LoVo (cell line): ENCODE measurements at places on chromosomes 7 and 10.
A peak's percentile ranks its signal among the peaks of the same experiment; 100 is the strongest.

DNA sequence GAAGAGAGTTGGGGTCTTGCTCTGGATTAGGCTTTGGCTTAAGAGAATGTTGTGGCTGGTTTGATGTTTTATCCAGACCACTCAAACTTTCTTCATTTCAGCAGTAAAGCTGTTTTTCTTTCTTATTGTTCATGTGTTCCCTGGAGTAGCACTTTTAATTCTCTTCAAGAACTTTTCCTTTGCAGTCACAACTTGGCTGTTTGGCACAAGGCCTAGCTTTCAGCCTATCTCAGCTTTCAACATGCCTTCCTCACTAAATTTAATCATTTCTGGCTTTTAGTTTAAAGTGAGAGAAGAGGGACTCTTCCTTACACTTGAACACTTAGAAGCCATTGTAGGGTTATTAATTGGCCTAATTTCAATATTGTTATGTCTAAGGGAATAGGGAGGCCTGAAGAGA lies 18.1 kb downstream of the CCDC126 start:
- DNase-seq: no peak

DNA sequence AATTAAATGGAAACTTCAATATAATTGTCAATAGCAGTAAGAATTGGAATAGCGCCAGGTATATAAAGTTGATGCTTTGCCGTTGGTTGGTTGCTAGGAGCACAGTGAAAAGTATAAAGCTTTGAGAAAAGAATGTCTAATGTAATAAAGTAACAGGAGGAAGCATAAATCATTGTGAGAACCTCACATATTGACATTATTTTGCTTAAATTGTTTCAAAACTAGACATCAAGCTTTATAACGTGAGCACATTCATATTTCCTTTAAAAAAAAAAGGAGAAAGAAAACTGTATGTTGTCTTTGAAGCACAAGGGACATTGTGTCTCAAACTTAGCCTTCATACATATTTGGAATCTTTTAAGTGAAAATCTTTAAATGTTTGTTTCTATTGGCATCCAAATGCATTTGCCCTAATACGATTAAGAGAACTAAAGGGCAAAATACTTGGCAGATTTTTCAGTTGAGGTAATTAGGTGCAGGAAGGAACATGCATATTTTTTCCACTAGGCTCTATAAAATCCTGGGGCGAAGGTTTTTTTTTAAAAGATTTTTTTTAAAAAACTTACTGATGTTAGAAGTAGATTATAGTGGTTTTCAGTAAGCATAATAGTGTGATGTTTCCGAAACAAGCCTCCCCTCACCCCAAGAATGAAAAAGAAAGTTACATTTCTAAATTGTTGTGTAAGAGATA lies 92.4 kb downstream of the ARID5B start:
- DNase-seq: no peak

DNA sequence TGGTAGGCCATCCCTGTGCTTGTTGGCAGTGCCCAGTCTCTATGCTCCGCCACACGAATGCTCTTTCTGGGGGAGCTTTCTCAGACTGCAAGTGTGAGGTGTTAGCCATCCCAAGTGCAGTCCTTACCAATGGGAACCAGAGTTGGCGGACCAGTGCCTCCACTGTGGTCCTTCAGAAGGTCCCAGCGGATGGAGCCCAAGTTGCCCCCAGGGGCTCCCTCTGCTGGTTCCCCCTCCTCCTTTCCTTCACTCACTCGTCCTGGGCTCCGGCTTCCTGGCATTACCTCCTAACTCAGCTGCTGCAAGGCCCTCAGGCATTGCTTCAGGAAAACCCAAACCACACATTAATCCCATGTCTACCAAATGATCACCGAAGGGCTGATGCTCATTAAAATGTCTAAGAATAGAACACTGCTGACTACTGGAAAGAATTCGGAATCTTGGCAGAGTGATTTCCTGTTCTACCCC lies 139.8 kb downstream of the CUBN start:
- no peak for DNase-seq

- DNase-seq: peak; percentile 47
These were observed 10.1 kb downstream of the AVPI1 start for GRCh38 chr10:97676770-97677581.

DNA sequence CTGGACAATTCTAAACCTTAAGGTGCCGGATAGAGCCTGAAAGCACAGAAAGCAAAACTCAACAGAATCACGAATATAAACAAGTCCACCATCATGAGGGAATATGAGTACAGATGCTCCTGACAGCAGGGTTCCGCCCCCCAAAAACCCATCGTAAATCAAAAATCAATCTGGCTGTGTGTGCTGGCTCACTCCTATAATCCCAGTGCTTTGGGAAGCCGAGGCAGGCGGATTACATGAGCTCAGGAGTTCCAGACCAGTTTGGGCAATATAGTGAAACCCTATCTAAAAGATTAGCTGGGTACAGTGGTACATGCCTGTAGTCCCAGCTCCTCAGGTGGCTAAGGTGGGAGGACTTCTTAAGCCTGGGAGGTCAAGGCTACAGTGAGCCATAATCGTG lies 12.2 kb downstream of the BUD31 start:
- DNase-seq: no peak

GRCh38 chr7:92421676-92422435 lies 25.4 kb upstream of the GATAD1 start:
- DNase-seq: no peak

DNA sequence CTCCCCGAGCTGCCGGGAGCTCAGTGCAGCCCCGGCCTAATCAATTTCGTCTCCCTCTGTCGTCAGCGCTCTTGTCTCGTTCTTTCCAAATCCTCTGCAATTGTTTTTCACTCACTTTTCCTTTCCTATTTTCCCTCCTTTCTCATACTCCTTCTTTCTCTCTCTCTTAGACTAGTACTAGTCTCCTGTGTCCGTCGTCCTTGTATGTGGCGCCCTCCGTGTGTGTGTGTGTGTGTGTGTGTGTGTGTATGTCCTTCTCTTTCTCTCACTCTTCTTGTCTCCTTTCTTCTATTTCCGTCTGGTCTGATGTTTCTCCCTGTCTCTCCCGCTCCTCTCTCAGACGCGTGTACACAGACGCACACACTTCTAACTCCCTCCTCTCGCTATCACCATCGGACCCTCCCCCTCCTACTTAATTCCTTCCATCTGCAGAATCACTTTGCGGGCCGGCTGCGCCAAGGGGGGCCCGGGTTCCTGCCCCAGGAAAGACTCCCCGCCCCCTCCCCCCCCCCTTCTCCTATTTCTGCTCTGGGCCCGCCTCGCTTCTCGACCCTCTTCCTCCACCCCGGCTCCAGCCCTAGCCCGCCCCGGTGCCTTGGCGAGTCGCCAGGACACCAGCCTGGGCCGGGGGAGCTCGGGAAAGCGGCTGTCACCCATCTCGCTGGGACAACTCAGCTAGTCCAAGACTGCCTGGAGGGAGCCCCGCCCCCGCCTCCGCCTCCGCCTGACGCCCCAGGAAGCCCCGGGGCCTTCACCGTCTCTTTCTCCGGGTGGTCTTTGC lies 743 bp upstream of the ZCCHC24 start:
- no peak for DNase-seq

DNA sequence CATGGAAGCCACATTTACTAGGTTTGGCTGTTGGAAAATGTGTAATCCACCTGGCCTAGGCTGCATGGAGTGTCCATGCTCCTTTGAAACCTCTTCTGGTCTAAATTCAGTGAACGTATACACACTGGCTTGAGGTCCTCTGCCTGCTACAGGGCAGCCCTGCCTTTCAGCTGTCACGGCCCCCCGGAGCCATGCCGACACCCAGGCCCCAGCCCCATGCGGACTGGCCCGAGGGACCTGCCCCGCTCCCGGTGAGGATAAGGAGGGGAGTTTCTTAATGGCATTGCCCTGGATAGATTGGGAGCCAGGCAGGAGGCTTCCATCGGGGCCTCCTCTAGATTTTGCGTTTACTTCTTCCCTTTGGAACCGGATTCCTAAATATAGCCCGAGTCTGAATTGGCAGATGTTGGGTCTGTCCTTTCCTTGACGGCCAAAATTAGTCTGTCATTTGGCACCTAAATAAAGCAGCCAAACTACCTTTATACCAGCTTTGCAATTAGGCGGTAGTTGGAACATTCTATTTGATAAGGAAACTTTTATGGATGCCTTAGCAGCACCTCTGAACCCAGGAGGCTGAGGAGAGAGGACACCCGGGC lies 72.1 kb upstream of the SH2B2 start:
- DNase-seq: no peak

GRCh38 chr7:51007551-51008505 lies 225.1 kb upstream of the GRB10 start:
- DNase-seq: no peak

DNA sequence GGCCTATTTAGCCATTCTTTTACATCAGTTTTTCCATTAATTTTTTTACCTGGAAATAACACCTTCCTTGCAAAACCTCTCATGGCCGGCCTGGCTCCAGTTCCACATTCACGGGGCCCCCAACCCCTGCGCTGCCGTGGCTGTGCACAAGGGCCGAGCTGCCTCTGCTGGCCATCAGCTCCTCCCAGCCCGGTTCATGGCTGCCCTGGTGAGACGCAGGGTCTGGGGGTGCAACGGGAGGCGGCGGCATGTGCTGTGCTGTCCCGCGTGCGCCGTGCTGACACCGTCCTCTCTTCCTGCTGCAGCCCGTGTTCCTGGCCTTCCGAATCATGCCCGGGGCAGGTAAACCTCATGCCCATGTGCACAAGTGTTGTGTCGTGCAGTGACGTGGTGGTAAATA lies 4.4 kb downstream of the NKX6-2 start:
- no peak for DNase-seq

- DNase-seq: no peak
These were observed 287.1 kb downstream of the WDR11 start for GRCh38 chr10:121138112-121138860.

GRCh38 chr7:29041991-29042390 lies 83.9 kb upstream of the TRIL start:
- DNase-seq: no peak

- no peak for DNase-seq
These were observed 48.6 kb downstream of the ARHGAP19 start for GRCh38 chr10:97243836-97244235.

DNA sequence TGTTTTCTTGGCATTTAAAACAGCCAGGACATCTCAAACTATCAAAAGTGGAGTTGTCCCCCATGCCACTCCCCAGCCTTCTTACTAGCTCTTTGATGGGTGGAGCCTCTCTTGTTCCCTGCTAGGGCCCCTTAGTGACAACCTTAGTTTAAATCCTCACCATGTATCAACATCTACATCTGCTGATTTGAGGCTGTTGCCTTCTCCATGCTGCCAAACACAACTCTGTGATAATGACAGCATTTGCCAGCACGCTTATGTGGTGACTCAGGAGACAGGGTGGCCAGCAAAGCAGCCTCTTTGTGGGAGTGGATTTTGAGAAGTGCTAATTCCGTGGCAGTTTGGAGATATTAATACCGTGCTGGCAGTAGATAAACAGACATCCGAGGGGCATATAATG lies 145.4 kb downstream of the LRRC4 start:
- no peak for DNase-seq

- DNase-seq: peak; percentile 57
These were observed 4.6 kb upstream of the SKAP2 start for GRCh38 chr7:26868841-26869495.

- no peak for DNase-seq
These were observed 1.7 kb downstream of the ADAMTS14 start for GRCh38 chr10:70673929-70674559.

GRCh38 chr10:78779339-78779955 lies 289.3 kb upstream of the ZMIZ1 start:
- no peak for DNase-seq

DNA sequence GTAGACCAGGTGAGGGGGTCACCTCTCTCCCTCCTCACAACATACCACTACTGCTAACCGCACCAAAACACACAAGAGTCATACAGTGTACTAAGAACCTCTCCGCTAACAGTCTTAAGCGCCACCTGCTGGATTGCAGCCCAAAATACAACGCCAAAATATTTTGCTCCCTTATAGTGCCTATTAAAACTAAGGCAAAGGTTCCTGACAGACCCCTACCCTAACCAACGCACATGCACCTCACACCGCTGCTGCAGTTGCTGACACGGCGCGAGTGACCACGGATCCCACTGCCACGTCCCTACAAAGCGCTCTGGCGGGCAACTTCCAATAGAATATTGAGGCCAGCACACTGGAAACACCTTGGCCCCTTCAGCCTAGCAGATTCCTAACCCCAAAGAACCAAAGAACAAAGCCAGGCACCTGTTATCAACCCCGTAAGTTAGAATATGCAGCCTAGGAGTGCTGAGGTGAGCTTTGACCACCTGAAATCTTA lies 563.6 kb upstream of the SEMA3D start:
- DNase-seq: peak; percentile 52

- no peak for DNase-seq
These were observed 46.0 kb downstream of the ST7 start for GRCh38 chr7:116999311-116999710.

- no peak for DNase-seq
These were observed 202.8 kb upstream of the CXCL12 start for GRCh38 chr10:44587488-44588318.

DNA sequence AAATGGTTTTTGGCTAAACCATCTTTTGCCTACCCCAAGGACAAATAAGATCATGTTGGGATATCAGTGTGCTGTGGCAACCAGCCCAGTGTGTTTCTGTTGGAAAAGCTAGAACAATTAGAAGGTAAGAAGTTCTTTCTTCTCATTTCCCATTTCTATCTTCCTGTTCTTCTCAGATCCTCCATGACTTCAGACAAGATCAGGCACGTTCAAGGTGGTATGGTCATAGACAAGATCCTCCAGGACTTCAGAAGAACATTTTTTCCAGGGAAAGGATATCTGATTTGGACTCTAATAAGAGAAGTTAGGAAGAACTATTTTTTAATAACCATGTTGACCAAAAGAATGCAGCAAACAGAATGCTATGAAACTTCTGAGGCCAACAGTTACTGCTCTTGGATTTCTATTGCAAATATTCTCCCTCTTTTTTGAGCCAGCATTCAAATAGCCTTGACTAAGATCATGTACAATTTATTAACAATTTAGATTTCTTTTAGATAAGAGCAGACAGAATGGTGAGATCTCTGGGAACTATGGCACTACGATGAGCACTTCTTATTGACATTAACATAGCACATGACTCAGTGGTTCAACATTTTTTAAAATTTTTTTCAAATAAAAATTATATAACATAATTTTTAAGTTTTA lies 15.9 kb downstream of the HYCC1 start:
- no peak for DNase-seq
